ENCODE measurements at places on chromosomes 2 and 18. TPM values are rescaled to one million over a fixed set of nuclear protein-coding genes. Genes with fewer than 3 reads are reported as not detected.

GPR17 gene
- 0.12 TPM for total RNA-seq

KLHL29 gene
- 3.7 TPM for total RNA-seq

FLACC1 gene
- total RNA-seq = 0.18 TPM

PSME4 gene
- 43.5 TPM for total RNA-seq

MYOM1 gene
- 0.05 TPM for total RNA-seq

WIPF1 gene
- 26.7 TPM for total RNA-seq

SPP2 gene
- total RNA-seq = not detected

FARP2 gene
- total RNA-seq = 30.8 TPM

DRC1 gene
- 0.31 TPM for total RNA-seq

Measured in A549 treated with CORT108297 at 1 μM for 4 hours (cell line).